ENCODE measurements at places on chromosomes 6 and 20.

GRCh38 chr6:35160642-35161041 is 19.5 kb upstream of the TCP11 start:
- no peak for DNase-seq

- no peak for DNase-seq
Measured at GRCh38 chr6:845566-845965, 152.6 kb upstream of the EXOC2 start.

GRCh38 chr6:115982453-115982852 is 78.2 kb downstream of the FRK start:
- DNase-seq, result no peak

GRCh38 chr20:58646257-58646656 is 4.8 kb upstream of the STX16 start:
- DNase-seq, result no peak

DNA sequence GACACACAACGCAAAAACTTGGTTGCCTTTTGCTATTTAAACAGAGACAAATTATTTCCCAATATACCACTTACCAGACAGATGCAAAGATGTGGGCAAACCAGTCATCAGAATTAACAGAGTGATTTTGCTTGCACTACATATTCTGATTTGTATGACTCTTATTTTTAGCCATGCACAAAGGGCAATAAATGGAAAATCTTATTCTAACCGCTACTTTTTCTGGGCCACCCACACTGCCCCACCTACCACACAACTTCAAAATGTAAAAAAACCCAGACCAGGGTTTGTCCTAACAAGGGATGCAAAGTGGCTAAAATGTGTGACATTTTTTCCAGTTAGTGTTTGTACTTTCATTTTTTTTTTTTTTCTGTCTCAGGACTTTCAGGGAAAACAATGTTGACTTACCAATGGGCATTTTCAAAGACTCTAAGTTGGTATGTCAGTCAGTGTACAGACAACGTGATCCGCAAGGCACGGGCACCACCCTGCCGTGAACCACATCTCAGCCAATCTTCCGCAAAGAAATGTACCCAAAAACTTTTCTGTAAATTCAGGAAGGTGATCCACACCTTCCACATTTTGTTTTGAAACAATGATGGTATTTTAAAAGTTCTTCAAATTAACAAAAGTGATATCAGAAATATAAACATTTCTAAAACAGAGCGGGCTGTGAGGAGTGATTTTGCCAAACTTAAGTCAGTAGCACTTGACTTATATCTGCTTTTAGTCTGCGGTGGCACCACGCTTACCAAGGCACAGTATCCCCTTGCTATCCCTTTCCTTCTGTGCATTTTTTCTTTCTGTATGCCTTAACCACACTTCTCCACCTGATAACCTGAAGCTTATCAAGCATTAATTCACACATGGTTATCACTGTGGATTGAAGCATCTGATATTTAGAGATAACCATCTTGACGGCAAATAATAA is 185.6 kb downstream of the GJA10 start:
- DNase-seq, result no peak

- no peak for DNase-seq
Measured at GRCh38 chr6:126433927-126434326, 94.0 kb downstream of the CENPW start.

GRCh38 chr6:19311786-19312185 is 525.4 kb upstream of the ID4 start:
- no peak for DNase-seq

DNA sequence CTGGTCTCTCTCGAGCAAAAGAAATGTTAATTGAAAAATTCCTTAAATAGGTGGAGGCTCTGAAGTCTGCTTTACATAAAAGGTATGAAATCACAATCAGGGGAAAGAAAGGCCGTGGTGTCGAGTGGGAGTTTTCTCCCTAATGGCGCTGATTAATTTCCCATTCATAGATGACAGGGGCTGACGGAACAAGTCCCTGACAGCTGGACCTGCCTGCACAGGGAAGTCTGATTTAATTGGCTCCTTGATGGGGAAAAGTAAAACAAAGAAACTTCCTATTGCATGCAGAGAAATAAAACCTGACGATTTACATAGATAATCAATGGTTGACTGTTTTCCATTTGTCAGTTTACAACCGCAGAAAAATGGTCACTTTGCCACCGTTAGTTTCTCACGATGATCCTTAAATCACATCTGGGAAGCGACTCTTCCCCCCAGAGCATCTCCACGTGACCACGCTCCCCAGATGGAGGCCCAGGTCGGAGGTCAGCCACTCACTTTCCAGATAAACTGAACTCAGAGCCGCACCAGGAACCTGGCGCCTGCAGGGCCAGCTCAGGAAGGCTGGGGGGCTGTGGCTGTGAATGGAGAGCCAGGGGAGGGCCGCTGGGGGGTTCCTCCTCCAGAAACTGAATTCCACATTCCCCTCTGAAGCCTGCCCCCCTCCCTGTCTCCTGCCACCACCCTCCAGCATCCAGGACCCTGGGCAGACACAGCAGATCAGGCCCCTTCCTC is 55.3 kb downstream of the DLL1 start:
- no peak for DNase-seq

DNA sequence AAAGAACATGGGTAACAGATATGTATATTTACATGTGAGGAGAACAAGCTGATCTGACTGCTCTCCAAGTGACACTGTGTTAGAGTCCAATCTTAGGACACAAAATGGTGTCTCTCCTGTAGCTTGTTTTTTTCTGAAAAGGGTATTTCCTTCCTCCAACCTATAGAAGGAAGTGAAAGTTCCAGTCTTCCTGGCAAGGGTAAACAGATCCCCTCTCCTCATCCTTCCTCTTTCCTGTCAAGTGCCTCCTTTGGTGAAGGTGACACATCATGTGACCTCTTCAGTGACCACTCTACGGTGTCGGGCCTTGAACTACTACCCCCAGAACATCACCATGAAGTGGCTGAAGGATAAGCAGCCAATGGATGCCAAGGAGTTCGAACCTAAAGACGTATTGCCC is 5.2 kb downstream of the HFE start:
- DNase-seq, result no peak

- DNase-seq, result no peak
Measured at GRCh38 chr20:4160761-4161305, 145.5 kb upstream of the RNF24 start.

GRCh38 chr20:62802026-62802712 is 2.5 kb upstream of the OGFR start:
- DNase-seq, result no peak

GRCh38 chr6:140183881-140184280 is 809.4 kb upstream of the CITED2 start:
- no peak for DNase-seq

DNA sequence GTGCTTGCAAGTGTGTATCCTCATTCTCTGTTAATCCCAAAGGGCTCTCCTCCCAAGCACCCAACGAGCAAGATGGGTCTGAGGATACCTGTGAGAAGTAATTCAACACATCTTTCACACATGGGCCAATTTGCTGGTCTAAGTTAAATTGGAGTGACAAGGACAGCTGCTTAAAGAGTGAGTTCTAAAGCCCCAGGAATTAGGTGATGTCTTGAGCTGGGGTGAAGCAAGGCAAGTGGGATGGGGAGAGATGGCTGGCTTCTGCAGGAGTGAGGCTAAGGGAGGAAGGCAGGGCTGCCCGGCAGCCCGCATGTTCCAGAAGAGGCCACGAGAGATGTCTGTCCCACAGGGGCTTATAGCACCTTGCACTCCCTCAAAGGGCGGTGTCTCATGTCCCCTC is 288.5 kb downstream of the CDH26 start:
- no peak for DNase-seq

GRCh38 chr6:107435798-107436197 is 23.6 kb downstream of the PDSS2 start:
- no peak for DNase-seq

Measured in central memory CD8-positive, alpha-beta T cell (primary cell).